ENCODE measurements at places on chromosomes 7 and 10.

GRCh38 chr7:21898265-21898930, 47.3 kb downstream of the CDCA7L start:
- DNase-seq, result no peak

DNA sequence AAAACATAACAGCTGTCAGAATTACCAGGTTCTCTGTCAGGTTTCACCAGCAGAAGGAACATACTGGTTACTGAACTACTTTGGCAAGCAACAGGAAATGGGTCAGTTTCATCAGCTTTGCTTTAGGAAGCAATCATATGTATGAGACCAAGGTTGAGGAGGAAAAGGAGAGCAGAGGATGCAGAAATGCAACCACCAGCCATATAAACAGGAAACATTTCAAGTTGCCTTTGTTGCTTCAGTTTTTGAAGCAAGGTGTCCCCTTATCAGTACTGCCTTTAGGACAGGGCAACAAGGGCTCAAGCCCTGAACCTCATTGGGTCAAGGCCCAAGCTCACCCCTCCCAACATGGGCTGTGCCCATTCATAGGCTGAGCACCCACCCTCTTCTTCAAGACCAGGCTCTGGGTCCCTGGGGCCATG, 10.2 kb downstream of the HIPK2 start:
- no peak for DNase-seq

DNA sequence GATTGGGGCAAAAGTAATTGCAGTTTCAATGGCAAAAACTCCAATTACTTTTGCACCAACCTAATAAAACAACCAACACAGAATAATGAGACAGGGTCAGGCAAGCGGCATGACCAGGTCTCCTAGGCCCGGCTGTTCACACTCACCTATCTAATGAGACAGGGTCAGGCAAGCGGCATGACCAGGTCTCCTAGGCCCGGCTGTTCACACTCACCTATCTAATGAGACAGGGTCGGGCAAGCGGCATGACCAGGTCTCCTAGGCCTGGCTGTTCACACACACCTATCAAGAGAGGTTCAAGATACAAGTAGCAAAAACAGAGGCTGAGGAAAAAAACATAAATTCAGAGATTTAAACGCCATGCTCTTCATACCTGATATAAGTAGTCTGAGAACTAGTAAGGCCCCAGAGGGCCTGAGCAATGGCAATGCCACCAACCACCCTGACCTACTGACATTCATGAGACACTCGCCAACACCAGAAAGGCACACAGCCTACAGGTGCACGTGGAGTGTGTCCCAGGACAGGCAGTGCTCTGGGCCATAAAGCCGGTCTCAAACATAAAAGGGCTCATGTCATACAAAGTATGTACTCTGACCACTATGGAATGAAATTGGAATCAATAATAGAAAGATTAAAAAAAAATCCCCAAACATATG, 40.6 kb upstream of the NCAPG2 start:
- no peak for DNase-seq

- DNase-seq, result no peak
These were observed 367.6 kb downstream of the DNAJB6 start for GRCh38 chr7:157704365-157704764.

Measured in stimulated activated CD8-positive, alpha-beta memory T cell treated with anti-CD3 and anti-CD28 coated beads, Interleukin-7, amount 100 ng/mL, for 1 hour (primary cell).